ENCODE measurements at places on chromosomes 6 and 20.

DNA sequence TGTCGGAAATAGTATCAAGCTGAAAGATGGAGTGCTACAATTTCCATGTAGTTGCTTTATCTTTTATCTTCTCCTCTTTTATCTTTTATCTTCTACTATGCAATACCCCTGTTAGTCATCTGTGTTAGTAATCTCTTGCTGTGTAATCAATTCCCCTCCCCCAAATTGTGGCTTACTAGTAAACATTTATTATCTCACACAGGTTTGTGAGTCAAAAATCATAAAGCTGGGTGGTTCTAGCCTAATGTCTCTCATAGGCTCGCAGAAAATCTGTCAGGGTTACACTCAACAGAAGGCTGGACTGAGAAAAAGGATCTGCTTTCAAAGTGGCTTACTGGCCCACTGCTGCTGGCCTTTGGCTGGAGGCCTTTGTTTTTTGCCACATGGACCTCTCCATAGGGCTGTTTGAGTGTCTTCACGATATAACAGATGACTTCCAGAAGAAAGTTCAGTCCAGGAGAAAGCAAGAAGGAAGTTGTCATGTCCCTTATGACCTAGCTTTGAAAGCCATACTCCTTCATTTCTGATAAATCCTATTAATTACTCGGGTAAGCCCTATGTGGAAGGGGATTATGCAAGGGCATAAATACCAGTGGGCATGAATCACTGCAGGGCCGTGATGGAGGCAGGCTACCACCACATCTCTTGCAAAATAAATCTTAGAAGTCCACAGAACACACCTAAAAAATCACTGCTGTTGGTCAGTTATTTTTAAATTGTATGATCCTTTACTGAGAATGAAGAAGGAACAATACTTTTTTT is 24.5 kb upstream of the PTCHD4 start:
- peak; percentile 78 for DNase-seq

- peak; percentile 63 for DNase-seq
These were observed 231.8 kb downstream of the BCKDHB start for GRCh38 chr6:80338201-80338836.

DNA sequence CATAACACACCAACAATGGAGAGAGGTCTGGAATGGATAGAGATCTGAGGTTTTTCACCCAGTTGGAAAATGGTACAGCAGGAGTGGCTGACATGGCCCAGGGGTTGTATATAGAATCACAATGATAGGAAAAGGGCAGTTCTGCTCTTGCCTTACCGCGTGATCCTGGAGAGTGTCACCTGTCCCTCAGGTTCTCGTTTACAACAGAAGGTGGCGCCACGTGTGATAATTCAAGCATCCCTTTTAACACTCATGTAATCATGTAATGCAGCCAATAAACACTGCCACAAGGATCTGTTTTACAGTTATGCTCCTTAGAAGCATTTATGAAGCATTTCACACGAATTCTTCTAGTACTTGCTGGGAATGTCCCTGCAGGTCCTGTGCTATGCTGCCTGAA is 12.9 kb upstream of the WFDC2 start:
- peak; percentile 41 for DNase-seq

GRCh38 chr6:161379834-161380582 is 106.1 kb upstream of the AGPAT4 start:
- DNase-seq = no peak

DNA sequence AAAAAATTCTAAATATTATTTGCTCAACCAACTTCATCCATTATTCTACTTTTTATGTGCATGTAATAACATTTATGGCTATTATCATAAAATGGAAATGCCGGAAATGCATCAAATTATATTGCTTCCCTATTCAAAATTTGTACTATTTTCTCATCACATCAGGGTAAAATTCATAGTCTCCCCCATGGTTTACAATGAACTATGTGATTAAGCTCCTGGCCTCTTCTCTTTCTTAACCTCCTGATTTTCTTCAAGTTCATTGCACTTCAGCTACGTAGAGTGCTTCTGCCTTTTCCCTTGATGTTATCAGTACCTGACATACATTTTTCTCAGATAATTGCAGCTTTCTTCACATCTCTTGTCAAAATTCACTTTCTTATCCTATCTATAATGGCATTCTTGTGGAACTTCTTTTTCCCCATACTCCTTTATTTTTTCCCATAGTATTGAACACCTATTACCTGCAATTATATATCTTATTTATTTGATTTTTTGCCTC is 699.1 kb upstream of the ADGRB3 start:
- DNase-seq = no peak
